ENCODE measurements at places on chromosomes 11 and 22.

DNA sequence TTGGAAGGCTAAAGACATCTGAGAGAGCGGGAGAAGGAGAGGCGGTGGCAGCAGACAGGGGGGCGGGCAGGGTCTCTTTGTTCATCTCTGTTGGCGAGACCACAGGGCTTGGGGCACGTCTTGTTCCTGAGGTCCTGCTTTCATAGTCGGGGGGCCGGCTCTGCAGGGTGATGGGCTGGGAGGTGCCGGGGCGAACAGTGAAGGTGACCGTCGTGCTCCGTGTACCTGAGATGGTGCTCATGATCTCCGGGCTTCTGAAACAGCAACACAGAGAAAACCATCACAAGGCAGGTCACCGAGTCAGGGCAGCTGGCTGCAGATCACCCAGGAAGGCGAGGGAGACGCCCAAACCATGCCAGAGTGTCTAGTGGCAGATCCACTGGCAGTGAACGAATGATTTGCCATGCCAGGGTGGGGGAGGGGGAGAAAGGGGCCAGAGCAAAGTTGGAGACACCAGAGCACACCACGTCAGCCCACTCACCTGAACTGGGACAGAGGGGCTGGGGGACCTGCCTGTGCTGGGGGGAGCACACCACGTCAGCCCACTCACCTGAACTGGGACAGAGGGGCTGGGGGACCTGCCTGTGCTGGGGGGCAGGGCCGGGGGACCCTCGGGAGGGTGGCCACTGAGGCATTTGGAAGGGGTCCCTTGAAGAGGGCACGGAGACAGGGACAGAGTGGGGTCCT is 75.0 kb downstream of the CTTN start:
- no peak for DNase-seq

DNA sequence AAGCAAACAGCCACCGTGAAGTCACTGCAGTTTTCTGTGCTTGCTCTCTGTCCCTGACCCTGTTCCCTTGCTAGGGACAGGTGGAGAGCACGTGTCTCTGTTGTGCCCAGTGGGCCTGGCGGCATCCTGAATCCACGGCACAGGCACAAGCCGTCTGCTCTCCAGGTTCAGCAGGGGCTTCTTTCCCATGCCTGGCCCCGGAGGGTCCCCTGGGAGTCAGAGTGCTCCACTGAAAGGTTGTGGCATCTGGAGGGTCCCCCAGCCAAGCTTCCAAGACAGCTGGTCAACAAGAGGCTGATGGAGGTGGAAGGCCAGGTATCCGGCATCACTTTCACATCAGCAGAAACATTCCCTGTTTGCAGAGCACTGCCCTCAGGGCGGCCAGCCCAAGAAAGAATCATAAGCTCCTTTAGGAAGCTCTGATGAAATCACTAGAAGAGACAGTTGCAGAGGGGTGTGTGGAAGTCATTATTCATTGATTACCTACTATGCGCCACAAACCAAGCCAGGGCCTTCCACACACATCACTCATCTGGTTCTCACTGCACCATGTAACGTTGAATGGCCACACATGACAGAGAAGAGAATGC is 346.4 kb upstream of the B3GAT1 start:
- DNase-seq: no peak

GRCh38 chr11:74822170-74822569 is 73.5 kb downstream of the RNF169 start:
- peak; percentile 35 for DNase-seq

- no peak for DNase-seq
Measured at GRCh38 chr22:43110444-43110926, at the start of gene BIK. Gene BIK, plus strand, starts transcription at chr22:43110750. Its CDS starts 13,273 bp downstream, at chr22:43124023.

GRCh38 chr11:102322560-102322959 is 5.3 kb downstream of the BIRC3 start:
- no peak for DNase-seq

DNA sequence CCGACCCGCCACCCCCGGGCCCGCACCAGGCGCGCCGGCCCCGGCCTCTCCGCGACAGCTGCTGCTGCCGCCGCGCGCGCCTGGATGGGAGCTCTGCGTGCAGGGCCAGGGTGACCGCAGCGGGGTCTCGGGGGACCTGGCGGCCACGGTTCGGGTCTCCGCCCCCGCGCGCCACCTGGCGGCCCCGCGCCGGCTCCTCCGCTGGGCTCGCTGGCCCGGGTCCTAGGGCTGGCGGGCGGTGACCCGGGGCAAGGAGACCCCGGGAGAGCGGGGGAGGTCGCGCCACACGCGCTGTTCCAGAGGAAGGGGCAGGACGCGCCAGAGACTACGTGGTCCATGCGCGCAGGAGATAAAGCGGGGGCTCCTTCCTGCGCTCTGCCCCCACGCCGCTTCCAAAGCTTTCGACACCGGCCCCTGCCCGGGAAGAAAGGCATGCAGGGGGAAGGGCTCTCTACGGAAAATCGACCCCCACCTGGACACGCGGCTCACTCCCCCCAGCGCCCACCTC is 562 bp downstream of the SHANK2 start:
- no peak for DNase-seq

GRCh38 chr11:68373815-68374501 is 61.6 kb downstream of the LRP5 start:
- no peak for DNase-seq

- DNase-seq: no peak
Measured at GRCh38 chr11:14089690-14090462, 127.4 kb downstream of the SPON1 start.

DNA sequence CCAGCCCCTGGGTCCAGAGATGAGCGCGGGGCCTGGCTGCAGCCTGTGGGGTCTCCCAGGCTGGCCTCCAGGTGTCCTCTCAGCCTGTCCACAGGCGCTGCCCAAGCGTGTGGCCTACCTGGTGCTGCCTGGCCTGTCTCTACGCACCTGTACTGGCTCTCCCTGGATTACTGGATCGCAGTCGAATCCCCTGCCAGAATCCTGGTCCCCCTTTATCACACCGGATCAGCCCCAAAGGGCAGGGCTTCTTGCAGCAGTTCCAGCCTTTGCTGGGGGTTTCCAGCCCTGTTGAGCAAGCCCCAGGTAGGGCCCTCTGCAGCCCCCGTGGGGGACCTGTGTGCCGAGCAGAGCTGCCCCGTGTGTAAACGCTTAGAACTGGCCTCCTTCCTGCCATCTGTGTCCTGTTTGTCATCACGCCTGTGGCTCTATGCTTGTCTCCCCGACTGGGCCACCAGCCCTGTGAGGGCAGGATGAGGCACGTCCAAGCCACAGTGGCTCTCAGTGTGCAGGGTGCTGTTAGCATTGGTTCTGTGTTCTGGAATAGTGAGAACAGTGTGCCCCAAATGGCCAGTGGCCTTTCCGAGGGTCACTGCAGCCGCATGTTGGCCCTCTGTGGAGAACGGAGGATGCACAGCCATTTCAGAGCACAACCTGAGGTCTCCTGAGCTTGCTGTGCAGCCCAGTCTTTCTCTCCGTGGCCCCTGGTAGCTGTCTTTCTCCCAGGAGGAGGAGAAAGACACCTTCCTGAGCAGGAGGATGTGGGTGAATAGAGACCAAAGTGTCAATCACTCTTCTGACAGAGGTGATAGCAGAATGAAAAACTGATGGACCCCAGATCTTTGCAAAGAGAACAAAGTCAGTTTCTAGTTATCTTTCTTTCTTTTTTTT is 13.9 kb upstream of the TXNRD2 start:
- no peak for DNase-seq

DNA sequence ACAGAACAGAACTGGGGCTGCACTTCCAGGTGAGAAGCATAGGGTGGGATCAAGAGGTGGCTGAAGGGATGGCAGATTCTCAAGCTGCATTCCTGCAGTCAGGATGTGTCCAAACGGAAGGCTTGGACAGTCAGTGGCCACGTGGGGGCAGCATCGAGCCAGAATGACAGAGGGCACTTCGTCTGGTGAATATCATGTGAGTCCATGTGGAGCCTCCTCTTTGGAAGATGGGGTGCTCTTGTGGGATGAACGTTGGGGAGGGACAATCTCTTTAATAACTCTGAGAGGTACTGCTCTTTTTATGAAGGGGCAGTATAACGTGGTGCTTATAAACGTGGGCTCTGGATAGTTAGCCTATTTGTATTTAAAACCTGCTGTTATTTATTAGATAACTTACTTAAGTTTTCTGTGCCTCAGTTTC is 154.9 kb upstream of the NAV2 start:
- DNase-seq: peak; percentile 61

DNA sequence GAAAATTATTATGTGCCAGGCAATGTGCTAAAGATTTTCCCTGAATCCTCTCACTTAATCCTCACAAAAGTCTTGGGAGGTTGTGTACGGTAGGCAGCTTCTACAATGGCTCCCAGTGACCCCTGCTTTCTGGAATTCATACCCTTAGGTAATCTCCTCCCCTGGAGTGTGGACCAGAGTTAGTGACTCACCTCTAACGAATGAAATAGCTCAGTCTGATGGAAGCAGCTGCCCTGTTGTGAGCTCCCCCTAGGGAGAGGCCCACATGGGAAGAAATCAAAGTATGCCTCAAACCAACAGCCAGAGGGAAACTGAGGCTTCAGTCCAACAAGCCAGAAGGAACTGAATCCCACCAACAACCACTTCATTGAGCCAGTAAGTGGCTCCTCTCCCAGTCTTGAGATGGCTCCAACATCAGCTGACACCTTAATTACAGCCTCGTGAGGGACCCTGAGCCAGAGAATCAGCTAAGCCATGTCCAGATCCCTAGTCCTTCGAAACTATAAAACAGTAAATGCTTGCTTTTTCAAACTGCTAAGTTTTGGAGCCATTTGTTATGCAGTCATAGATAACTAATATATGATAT is 98.9 kb upstream of the ISX start:
- DNase-seq: no peak

DNA sequence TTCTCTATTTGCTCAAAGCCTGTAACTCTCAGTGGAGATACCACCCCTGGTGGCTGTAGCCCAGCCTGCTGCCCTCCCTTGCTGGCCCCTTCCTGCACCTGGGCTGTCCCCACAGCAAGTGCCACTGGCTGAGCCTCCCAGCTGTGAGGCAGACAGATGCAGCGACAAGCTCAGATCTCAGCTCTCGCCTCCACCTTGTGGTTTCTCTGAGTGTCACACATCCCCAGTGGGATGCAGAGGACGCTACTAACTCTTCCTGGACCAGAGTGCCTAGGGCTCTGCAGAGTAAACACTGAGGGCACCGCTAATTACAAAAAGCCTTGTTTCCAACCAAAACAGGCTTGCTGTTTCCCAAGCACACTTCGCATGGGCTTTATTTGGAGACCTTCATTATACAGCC is 8.9 kb downstream of the YPEL1 start:
- DNase-seq: no peak
